IMR-90 (cell line): ENCODE measurements at places on chromosomes 3 and 15.

GRCh38 chr15:62244762-62245161 lies 79.7 kb upstream of the C2CD4B start:
- H3K27me3 ChIP-seq: peaks cover 12% of the 10 kb centered on the region
- DNase-seq: no peak
- no peak overlapping the region for H3K4me3 ChIP-seq
- H3K4me1 ChIP-seq: no peaks in the 10 kb centered on the region
- no peak overlapping the region for H3K27ac ChIP-seq

DNA sequence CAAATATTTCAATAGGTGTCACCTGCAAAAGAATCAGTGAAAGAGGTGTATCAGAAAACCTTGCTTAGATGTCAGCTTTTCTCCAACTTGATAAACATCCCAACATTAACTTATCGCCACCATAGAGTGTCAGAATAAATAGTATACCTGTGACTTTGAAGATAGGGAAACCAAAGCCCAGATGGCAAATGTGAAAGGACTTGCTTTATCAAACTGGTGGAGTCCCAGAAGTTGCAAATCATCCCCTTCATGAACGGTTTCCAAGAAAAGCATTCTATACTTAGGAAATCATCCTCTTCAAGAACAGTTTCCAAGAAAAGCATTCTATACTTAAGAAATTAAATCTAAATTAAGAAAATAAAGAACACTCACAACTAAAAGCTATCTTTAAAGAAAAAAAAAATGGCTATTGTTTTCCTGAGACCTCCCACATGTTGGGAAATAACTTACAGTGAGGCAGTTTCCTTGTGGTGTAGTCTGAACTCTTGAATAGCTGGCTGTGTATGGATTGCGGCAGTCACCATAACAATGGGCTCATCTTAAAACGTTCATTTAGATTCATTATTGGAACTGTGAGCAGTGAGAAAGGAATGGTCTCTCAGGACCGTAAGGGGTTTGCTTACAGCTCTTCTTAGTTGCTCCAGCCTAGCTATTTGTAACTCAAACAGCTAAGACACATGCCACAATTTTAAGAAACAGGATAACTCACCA lies 56.5 kb downstream of the GHSR start:
- H3K27me3 ChIP-seq: no peaks in the 10 kb centered on the region
- H3K4me3 ChIP-seq: no peak overlapping the region
- H3K27ac ChIP-seq: no peak overlapping the region
- peak; percentile 74 for DNase-seq

GRCh38 chr3:99108508-99108907 lies 207.0 kb upstream of the DCBLD2 start:
- H3K36me3 ChIP-seq: no peaks in the 10 kb centered on the region
- no peak overlapping the region for H3K27ac ChIP-seq
- H3K4me3 ChIP-seq: no peak overlapping the region
- H3K4me1 ChIP-seq: no peaks in the 10 kb centered on the region

DNA sequence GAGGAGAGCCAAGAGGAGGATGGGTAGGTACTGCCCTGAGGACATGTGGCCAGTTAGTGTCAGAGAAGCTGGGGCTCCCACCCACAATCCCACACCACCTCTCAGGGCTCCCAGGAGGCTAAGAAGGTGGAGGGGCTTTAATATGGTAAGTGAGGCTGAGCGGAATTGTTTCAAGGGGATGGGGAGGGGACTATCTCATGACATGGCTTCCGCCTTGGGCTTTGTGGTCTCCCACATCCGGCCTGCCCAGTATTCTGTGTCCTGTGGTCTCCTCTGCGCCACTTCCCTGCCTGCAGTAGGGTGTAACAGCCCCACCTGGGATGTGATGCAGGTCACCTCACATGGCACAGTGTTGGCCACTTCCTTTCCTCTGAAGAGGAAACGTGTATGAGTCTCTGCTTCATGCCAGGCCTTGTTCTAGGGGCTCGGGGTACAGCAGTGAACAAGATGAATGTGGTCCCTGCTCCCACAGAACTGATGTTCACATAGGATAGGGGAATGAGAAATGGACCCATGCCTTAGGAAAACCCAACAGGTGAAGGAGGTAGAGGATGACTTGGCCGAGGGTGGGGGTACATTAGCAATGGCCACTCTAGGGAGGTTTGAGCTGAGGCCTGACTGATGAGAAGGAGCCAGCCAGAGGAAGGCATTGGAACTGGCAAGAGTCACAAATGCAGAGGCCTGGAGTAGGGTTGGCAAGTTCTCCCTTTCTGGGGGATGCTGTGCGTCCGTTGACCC lies 3.2 kb downstream of the NEIL1 start:
- H3K27me3 ChIP-seq: peaks cover 2% of the 10 kb centered on the region; the same call in 1 of the 2 replicates
- no peak overlapping the region for H3K4me3 ChIP-seq
- H3K36me3 ChIP-seq: peaks cover 5% of the 10 kb centered on the region; the same call in 1 of the 2 replicates

- no peaks in the 10 kb centered on the region for H3K27me3 ChIP-seq
- peaks cover 23% of the 10 kb centered on the region for H3K4me1 ChIP-seq
- DNase-seq: peak; percentile 90
- peaks cover 19% of the 10 kb centered on the region for H3K36me3 ChIP-seq
- H3K27ac ChIP-seq: peak overlapping the region; percentile 77
These were observed 8.0 kb downstream of the CHD2 start for GRCh38 chr15:92907896-92908712.

DNA sequence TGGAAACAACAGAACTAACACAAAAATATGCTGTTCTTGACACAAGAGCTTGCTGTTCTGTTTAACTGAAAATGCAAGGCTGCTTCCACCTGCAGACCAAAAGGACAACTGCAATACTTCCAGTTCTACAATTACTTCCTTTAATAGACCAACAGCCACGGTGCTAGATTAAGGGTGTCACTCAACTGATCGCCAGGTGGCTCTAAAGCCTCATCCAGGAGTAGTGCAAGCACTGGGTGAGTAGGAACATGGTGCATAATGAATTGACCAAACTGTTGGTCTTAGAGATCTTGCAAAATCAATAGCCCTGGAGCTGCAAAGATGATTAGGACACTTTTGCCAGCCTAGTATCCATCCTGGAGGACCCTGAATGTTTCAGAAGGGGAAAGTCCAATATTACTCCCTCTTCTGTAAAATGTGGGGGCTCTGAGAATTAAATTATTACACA lies 3.6 kb upstream of the CLDN16 start:
- H3K27ac ChIP-seq: no peak overlapping the region
- H3K27me3 ChIP-seq: no peaks in the 10 kb centered on the region
- H3K4me1 ChIP-seq: peaks cover 5% of the 10 kb centered on the region
- no peak overlapping the region for H3K4me3 ChIP-seq
- no peaks in the 10 kb centered on the region for H3K36me3 ChIP-seq

GRCh38 chr3:77288348-77288747 lies 248.4 kb downstream of the ROBO2 start:
- H3K4me1 ChIP-seq: peaks cover 2% of the 10 kb centered on the region; the same call in 1 of the 2 replicates
- H3K36me3 ChIP-seq: no peaks in the 10 kb centered on the region
- DNase-seq: no peak
- no peaks in the 10 kb centered on the region for H3K27me3 ChIP-seq
- H3K27ac ChIP-seq: no peak overlapping the region

DNA sequence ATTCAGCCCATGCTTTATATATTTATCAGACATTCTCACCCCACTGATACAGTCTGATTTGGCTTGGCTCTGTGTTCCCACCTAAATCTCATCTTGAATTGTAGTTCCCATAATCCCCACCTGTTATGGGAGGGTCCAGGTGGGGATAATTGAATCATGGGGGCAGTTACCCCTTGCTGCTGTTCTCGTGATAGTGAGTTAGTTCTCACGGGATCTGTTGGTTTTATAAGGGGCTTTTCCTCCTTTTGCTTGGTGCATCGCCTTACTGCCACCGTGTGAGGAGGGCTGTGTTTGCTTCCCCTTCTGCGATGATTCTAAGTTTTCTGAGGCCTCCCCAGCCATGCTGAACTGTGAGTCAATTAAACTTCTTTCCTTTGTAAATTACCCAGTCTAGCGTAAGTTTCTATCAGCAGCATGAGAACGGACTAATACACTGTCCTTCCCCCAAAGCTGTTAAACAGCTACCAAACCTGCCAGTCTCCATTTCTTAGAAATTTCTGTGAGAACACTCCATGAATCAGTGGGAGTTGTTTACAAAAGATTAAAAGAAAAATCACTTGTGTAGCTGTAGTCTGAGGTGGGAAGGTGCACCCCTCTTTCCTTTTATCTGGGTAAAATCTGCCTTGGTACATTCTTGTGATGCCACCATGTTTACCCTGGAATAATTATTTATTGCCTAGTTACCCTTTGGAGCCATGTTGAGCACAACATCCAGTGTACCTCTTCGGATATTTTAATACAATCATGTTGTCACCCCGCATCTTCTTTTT lies 160.5 kb downstream of the THSD4 start:
- H3K27ac ChIP-seq: peak overlapping the region; percentile 47
- no peak for DNase-seq
- H3K36me3 ChIP-seq: no peaks in the 10 kb centered on the region

DNA sequence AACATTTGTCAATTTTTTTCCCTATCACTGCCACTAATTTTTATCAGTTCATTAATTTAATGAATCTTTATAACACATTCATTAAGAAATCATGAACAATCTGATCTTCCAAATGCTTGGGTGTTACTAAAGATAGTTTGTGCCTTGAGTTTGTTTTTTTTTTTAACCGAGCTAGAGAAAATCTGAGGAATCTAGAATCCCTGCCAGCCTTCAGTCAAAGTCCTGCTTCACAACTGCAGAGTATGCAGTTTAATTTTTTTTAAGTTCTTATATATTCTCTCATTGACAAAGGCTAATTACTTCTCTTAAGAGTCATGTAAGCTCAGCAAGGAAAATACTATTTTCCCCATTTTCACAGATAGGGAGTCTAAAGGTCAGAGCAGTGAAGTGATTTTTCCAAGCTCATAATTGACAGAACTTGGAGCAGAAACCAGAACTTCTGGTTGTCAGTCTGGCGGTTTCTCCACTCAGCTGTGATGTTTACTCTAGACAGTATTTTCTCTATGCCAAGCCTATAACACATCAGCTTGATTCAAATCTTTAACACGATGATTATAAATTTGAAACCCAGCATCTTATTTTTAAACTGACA lies 55.7 kb downstream of the TNIK start:
- H3K27ac ChIP-seq: no peak overlapping the region
- H3K4me3 ChIP-seq: no peak overlapping the region
- no peaks in the 10 kb centered on the region for H3K36me3 ChIP-seq
- no peak for DNase-seq
- no peaks in the 10 kb centered on the region for H3K4me1 ChIP-seq
- H3K27me3 ChIP-seq: no peaks in the 10 kb centered on the region

GRCh38 chr3:119841808-119842471 lies 60.0 kb downstream of the NR1I2 start:
- DNase-seq: peak; percentile 29
- H3K4me1 ChIP-seq: no peaks in the 10 kb centered on the region
- H3K27me3 ChIP-seq: no peaks in the 10 kb centered on the region
- H3K36me3 ChIP-seq: peaks cover 2% of the 10 kb centered on the region; the same call in 1 of the 2 replicates

- DNase-seq: no peak
- no peak overlapping the region for H3K27ac ChIP-seq
- no peak overlapping the region for H3K4me3 ChIP-seq
- H3K36me3 ChIP-seq: no peaks in the 10 kb centered on the region
These were observed 43.8 kb downstream of the TRAK1 start for GRCh38 chr3:42134867-42135464.
